ENCODE measurements at places on chromosomes 3 and 15.
A peak's percentile ranks its signal among the peaks of the same experiment; 100 is the strongest.

DNA sequence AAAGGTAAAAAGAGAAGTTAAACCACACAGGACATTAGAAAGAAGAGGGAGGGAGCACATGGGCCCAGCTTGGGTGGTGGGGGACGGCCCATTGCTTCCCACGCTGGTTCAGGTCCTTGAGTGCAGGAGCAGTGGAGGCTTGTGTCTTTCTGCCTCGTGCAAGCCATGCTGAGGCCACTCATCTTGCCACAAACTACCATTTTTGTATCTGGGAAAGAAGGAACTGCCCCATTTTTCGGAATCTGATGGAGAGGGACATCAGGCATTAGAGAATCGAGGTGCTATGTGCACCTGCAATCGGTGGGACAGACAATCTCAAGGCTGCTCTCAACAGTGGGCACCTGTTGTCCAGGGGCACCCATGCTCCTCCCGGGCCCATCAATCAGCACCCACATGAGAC, 234.5 kb downstream of the KLF13 start:
- DNase-seq, result no peak

DNA sequence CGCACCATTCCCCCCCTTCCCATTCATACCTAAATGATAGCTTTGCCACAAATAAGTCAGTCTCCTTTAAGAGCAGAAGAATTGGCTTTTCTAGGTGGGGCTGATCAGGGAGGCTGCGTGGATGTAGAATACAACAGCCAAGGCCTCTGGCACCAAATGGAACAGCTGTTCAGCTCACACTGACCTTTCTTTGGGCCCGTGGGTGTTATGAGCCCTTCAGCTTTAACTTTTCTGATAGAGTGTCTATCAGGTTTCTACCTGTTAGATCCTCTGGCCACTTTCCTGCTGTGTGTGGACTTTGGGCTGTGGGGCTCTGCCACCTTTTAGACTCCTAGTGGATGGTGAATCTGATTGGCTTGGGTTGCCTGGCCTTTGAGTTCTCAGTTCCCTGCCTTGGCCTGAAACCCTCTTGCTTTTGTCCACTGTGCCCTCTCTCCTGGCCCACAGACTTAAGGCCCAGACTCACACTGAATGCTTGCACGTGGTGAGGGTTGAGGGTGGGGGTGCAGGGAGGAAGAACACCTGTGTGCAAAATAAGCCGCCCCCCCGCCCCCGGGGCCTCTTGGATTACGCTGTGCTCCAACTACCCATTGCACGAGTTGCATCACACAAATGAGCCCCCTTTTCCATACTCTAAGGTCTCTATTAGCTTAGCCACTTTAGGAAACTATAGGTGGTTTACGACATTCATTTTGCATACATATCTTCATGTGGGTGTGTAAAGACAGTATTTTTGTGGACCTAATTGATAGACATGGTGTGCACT, 1.3 kb upstream of the RFX7 start:
- peak; percentile 43 for DNase-seq

- no peak for DNase-seq
Observed at GRCh38 chr15:85582131-85583079, 202.0 kb downstream of the AKAP13 start.

DNA sequence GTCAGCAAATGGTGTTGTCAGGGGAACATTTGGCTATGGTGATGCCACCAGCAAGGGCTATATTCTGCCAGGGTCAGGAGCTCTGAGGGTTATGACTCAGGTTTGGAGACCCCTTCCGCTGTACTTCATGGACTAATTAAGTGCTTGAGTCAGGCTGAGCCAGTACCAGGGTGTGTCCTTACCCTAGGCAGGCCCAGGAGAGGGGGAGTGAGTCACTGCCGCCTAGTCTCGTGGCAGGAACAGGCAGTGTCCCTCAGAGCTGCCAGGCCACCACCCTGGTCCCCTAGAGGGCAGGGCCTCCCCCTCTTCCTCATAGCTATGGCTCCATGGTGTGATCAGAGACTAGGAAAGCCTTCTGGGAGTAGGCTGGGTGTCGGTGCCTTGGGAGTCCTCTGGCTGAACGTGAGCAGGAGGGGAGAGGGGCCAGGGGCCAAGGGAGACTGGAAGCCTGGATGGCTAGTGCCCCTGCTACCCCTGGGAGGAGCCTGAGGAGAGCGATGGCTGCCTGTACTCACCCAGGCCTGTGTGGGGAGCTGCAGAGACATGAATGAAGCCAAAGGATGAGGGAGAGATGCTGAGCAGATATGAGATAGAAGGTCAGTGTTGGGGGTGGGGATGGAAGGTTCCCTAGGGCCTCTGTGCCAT, 10.6 kb downstream of the MAPKAPK3 start:
- DNase-seq, result no peak

DNA sequence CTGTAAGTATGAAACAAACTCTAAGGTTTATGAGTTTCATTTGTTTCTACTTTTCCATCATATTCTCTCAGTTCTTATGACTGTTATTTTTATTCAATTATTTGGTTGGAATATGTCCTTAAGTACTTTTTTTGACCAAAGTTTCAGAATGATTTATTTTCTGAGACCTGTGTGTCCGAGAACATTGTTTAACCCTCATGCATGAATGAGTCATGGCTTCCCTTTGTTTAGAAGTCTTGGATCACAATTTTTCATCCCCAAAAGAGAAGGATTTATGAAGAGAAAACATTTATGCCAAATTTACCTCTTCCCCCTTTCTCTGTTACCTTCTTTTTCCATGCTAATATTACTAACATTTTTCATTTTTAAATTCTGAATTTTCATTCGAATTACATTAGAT, 518.0 kb upstream of the NR2F2 start:
- no peak for DNase-seq

GRCh38 chr15:97759363-97759762, 201.1 kb upstream of the ARRDC4 start:
- no peak for DNase-seq

DNA sequence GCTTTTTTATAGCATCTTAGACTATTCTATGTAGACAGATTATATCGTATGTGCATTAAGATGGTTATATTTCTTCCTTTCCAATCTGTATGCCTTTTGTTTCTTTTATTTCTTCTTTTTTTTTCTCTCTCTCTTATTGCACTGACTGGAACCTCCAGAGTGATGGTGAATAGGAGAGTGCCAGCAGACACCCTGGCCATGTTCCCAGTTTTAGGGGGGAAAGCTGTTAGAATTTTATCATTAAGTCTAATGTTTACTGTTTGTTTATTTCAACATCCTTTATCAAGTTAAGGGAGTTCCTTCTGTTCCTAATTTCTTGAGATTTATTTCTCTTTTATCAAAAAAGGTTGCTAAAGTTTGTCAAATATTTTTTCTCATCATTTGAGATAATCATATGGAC, 116.6 kb upstream of the LRTM1 start:
- no peak for DNase-seq

- DNase-seq, result no peak
Observed at GRCh38 chr3:49845694-49846093, 10.7 kb downstream of the TRAIP start.

- DNase-seq, result no peak
Observed at GRCh38 chr3:135056733-135057310, 261.8 kb downstream of the EPHB1 start.

DNA sequence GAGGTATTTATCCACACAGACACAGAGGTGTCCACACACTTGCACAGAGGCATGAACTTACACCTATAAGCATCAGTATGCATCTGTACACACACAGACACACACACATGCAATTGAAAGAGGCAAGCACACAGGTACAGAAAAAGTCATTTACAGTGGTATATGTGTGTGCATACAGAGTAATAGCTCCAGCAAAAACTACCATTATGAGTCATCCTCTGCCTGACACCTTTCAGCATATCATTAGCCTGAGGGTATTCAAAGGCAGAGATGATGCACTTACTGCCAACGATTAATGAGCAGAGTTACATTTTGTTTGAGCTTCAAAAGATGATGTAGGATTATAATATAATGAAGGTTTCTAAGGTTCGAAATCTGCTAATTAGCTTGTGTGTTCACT, 100.3 kb upstream of the TPRG1 start:
- DNase-seq, result no peak

DNA sequence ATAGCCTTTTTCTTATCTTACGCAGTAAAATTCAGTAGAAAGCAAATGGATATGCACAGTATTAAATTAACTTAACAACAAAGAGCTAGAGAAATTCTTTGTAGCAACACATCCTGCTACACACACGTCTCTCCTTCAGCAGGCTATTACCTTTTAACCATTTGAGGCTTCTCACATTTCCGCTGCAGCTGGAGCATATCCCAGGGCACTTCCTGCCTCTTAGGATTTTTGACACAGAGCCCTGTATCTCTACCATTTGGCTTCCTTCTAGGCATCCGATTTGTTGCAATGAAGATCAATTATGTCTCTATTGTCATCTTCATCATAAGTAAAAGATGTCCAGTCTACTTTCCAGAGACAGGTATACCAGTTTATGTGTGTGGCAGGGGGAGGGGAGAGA, 292.4 kb upstream of the CBLB start:
- DNase-seq, result no peak

DNA sequence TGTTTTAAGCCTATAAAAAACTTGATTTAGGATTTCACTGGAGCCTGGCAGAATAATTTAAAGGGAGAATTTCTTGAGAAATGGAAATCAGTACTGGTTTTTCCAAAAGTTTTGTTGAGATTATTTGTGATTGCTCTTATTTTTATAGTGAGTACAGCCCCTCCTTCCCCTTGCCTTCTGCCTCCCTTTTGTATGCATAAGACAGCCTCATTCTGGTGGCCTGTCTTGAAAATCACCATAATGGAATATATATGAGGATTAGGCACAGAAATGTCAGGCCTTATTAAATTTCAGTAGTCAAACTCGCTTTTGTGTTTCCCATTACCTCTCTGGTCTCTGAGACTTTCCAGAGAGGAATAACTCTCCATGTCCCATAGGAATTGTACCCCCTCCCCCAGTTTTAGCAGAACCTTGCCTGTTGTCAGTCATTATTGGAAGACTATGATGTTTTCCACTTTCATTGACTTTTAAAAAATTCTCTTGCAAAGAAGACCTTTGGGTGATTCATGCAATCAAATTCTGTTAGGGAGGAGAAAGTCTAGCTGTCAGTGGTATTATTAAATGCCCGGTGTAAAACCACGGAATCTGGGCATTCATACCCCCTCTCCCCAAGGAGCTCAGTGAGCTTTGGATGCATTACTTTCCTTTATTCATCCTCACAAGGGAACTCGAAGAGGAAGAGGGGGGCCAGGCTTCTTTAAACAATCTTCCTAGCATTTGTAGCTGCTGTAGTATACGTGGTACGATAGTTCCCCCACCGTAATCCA, 171.6 kb upstream of the TSC22D2 start:
- no peak for DNase-seq

- DNase-seq, result no peak
Observed at GRCh38 chr15:40038275-40038637, 725 bp downstream of the SRP14 start.

DNA sequence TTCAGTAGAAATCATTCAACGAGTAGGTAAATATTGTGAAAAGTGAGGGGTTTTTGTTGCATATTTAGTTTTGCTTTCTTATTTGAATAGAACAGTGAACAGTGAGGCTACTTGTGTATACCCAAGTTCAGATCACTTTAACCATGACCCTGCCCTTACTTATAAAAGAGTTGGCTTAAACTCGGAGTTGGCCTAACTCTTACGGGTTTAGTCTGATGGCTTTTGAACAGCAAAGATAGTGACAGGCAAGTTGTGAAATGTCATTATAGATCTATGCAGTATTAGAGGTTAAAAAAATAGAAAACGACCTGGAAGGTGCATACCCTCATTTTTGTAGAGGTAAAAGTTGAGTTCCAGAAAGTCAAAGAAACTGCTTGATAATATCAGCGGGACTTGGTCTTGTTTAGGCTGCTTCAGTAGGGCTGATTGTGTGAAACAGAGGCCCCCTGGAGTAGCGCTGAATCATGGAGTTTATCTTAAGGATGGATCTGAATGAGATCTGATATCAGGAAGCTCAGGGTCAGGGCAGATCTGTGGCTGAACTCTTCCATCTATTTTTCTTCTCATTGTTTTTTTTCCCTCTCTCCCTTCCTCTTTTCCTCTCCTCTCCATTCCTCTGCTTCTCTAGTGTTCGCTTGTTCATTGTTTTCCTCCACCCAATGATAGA, 359.8 kb downstream of the LPP start:
- no peak for DNase-seq

- DNase-seq, result no peak
Observed at GRCh38 chr3:55555873-55556618, 68.9 kb upstream of the WNT5A start.

DNA sequence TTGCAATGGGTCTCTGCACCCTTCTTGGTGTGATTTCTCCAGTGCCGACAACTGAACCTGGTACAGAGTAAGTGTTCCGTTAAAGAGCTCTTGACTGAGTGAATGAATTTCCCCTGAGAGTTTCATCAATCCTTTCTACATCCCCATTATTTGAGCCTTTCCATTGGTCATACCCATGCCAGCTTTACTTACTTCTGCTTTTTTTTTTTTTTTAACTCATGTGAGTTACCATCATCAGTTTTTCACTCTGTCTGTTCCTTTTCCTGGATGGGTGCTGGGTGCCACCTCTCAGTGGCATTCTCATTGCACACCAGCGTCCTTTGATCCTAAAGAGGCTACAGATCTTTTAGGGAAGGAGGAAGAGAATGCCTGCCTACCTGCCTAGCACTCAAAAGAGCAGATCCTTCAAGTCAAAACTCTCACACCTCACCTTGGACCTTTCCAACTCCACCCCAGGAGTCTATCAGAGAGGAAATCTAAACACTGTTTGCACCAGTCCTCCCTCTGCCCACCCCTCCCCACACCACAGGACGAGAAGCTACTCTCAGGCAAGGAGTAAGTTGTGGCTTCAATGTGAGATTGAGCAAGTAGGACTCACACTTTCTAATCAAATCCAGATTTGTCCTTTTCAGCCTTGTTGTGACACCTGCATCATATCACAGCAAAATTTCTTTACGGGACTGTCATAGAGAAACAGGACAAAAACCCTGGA, 13.1 kb upstream of the USP3 start:
- DNase-seq, result no peak

DNA sequence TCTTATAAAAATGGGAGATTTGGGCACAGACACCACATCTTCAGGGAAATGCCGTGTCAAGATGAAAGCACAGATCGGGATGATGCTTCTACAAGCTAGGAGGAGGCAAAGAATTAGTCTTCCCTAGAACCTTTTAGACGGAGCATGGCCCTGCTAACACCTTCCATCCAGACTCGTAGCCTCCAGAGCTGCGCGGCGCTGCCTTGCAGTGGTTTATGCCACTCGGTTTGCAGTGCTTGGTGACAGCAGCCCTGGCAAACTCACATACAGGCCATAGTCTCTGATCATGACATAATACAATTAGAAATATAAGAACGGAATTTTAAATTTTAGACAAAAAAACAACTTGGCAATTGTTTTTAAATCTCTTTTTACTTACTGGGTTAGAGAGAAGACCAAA, 37.1 kb upstream of the SLC41A3 start:
- DNase-seq, result no peak

Measured in stimulated activated CD8-positive, alpha-beta memory T cell treated with anti-CD3 and anti-CD28 coated beads, Interleukin-7, amount 100 ng/mL, for 48 hours (primary cell).